ENCODE measurements at places on chromosomes 1 and 21.

GRCh38 chr1:39839651-39840050, 43.7 kb downstream of the TRIT1 start:
- no peak for DNase-seq

DNA sequence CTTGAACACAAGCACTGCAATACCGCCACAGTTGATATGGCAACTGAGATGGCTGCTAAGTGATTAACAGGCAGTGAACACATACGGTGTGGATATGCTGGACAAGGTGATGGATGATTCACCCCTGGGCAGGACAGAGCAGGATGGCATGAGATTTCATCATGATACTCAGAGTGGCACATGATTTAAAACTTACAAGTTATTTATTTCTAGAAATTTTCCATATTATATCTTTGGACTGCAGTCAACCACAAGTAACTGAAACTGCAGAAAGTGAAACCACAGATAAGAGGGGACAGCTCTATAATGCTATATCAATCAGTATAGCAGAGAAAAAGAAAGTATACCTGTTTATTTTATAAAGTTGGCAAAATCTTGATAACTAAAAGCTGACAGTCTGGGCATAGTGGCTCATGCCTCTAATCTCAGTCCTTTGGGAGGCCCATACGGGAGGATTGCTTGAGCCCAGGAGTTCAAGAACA, 47.9 kb downstream of the PHACTR4 start:
- no peak for DNase-seq

DNA sequence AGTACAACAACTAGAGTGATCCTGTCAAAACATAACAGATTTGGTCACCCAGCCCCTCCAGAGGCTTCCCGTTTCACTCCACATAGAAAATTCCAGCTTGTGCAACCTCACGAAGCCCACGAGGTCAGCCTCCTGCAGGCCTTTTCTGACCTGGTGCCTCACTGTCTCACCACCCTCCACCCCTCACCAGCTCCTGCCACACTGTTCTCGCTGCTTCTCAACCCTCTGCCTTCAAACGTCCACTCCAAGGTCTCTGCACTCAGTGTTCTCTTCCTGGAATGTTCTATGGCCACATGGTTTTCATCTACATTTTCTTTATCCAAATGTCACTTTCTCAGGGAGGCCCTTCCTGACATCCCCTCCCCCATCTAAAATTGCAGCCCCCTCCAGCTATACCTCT, 178.9 kb downstream of the DHRS3 start:
- no peak for DNase-seq

DNA sequence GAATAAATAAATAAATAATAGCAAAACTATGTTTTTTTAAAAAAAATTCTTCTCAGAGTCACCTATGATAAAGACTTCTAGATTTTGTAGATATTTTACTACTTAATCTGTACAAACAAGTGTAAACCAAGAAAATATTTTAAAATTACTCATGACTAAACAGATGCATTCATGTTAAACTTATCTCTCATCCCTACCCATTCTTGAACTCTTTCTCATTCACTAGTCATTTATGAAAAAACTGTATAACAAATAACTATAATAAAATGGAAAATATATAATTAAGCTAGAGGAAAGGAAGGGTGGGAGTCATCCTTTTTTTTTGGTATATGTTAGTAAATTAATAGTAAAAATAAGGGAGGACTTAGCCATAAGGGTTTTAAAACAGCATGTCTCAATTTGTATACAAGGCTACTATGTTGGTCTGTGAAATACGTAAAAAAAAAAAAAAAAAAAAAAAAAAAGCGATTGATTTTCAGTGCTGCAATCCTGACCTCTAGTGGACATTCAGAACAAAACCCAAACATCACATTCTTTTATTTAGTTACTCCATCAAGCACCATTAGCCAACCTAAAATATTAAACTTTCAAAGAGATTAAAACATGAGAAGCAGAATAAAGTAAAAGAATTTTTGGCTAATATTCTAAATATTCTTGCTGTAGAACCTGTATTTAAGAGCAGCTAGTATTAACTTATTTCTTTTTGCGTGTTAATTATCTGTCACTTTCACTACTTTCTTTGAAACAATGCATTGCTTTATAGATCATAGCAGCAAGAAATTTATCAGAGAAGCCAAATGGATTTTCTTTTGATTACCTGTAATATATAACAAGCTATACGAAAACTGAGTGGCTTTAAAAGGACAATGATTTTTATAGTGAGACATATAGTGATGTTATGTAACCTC, 255.8 kb upstream of the CACYBP start:
- peak; percentile 21 for DNase-seq

DNA sequence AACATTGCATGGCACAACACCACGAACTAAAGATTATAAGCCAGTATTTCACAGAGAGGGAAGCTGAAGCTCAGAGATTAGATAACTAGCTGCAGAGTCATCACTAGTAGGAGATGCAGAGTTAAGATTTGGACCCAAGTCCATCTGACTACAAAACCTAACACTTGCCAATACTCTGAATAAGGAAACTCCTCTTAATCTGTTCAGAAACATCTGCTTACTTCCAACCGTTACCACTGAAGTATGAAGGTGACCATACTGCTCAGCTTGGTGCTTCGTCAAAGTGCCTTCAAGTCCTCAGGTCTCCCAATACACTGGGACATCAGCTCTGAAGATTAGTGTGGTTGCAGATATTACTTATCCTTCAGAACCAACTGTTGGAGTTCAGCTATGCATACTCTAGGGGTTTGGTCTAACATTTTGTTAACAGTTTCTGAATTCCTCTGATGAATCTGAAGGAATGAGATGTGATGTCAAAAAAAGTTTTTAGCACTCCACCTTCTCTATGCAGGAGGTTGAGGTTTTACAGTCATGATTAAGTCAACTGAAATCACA, 179.6 kb downstream of the TPR start:
- DNase-seq = no peak

Data from muscle of back (tissue), 13 donors.